ENCODE measurements at places on chromosomes 16 and 17.

DNA sequence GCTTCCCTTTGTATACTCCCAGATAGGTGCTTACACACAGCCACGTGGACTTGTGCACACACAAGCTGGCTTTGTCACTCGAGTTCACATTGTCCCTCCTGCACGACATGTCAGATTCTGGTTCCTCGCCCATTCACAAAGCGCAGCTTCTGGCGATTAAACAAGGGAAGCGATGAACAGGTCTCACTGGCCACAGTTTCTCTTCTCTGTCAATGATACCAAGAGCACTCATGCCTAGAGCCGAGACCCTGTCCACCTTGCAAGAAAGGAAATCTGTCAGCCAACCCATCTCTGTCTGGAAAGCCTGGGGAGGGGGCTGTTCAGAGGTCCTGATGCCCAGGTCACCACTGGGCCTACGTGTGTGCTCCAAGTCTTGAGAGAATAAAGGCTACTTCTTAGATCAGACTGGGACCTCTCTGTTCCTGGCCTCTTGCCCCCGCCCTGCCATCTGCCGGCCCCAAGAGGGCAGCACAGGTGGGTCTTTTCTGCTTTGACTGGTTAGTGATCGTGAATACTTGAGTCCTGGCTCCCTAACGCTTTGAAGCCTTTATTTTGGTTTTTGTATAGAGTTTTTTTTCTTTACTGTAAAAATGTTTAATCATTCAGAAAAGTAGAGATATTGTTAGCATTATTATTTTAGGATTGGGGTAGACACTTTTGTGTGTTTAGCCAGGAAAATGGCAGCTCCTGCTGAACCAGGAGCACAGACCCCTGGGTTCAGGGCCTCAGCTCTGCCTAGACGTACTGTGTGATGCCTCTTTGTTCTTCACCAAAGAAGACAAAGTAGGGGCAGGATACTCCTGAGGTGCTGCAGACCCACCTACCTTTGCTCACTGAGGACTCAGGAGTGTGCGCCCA is 104.7 kb downstream of the MRM1 start:
- DNase-seq, result peak; percentile 55

GRCh38 chr17:58112970-58113631 is 29.9 kb downstream of the DYNLL2 start:
- peak; percentile 86 for DNase-seq

DNA sequence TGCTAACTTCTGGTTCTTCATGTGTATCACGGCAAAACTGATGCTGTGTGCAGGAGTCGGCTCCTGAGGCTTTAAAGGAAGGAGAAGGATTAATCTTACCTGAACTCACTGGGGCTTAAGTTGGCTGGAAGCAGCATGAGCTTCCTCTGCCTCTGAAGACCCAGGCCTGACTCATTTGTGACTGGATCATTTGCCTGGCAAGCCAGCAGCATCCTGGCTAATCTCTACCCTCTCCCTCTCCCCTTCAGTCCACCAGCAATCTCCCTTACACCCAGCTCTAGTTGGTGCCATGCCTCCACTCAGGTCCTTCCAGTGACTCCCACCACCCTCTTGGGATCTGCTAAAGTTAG is 150.3 kb downstream of the IRX3 start:
- DNase-seq, result no peak

GRCh38 chr16:26542198-26542597 is 524.5 kb upstream of the C16orf82 start:
- DNase-seq, result no peak

DNA sequence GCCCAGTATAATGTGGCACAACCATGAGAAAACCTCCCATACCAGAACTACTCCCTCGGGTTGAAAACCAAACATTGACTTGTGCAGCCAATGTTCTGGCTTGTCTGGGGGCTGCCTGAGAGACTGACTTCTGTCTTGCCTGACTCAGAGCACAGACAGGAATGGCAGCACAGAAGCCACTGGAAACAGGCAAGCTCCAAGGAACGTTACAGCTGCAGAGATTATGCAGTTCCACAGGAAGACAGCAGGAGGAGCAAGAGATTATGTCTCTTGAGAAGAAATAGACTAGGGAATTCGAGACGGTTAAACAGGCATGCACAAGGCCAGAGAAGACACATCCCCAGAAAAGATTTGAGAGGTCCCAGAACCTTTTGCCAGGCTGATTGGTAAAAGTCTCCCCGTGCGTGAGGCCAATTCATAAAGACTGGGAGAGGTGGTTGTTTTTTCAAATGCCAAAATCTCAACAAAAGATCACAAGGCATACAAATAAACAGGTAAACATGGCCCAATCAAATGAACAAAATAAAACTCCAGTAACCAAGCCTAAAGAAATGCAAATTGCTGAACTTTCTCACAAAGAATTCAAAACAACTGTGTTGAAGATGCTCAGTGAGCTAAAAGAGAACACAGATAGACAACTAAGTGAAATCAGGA is 90.6 kb upstream of the CDH5 start:
- DNase-seq, result peak; percentile 7

GRCh38 chr17:50833510-50834428 is 1.6 kb upstream of the WFIKKN2 start:
- no peak for DNase-seq

DNA sequence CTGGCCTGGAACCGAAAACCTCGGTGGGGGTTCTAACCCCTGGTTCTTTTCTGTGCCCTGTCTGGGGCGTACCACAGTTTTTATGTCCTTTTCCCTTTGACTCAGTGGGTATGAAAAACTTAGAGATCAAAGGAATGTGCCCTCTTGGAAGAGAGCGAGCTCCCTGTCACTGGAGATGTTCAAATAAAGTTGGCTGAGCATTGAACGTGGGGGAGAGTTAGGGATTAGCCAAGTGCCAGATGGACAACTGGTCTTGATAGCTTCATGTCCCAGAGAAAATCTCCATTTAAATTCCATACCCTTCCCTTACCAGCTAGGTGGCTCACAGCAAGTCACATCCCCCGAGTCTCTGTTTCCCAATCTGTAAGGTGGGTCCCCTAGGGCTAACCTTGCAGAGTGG is 9.5 kb downstream of the ADGRG1 start:
- no peak for DNase-seq

GRCh38 chr16:69320740-69321073 is 9.6 kb downstream of the VPS4A start:
- no peak for DNase-seq

- no peak for DNase-seq
These were observed 8.9 kb upstream of the NME1 start for GRCh38 chr17:51144266-51145022.

- DNase-seq, result no peak
These were observed 292.5 kb downstream of the RBFOX1 start for GRCh38 chr16:7624871-7625766.

DNA sequence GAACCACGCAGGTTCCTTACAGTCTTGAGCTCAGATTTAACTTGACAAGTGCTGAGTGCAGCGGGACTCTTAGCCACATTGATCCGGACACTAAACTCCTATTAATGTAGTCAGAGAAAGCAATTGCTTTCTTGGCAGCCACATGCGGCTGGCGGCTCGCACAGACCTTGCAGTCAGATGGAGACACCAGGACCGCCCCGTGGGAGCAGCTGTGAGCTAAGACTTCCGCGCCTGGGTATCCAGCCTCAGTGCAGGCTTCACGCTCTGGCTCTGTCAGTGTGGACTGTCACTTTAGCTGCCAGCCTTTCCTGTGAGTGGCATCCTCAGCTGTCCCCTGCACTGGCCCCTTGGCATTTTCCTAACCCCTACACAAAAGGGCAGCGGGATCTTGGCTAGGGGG is 80.9 kb upstream of the NLRP1 start:
- DNase-seq, result no peak

DNA sequence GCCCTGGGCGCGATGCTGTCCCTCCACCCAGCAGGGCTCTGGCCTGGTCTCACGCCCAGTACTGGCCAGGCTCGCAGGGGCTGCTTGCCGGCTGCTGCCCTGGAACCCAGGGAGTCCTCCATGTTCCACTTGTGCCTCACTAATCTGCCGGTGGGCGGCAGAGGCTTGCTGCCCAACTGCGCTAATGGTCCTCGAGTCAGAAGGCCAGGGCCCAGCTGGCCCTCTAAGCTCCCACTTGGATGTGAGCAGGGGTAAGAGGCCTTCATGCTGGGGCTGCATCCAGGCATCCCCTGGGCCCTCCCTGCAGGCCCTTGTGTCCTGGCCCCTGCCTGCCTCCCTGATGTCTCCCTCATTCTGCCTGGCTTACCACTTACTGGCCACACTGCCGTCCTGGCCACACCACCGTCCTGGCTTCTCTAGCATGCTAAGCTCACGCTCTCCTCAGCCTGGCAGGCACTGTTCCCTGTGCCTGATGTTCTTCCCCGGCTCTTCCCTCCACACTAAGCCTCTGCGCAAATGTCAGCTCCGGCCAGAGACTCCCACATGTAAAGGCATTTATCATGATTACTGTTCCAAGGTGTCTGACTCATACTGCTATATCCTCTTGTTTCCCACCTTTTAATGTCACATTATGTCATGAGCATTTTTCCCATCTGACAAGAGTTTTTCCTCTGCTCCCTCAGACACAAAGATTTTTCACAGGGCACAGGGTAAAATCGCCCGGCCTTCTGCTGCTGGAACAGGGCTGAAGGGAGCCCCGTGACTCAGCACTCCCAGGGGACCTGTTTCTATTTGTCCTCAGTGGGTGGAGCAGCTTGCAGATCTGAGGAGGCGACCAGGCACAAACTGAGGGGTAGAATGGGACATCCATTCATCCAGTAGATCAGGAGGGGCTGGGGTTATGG is 15.9 kb downstream of the B9D1 start:
- no peak for DNase-seq

DNA sequence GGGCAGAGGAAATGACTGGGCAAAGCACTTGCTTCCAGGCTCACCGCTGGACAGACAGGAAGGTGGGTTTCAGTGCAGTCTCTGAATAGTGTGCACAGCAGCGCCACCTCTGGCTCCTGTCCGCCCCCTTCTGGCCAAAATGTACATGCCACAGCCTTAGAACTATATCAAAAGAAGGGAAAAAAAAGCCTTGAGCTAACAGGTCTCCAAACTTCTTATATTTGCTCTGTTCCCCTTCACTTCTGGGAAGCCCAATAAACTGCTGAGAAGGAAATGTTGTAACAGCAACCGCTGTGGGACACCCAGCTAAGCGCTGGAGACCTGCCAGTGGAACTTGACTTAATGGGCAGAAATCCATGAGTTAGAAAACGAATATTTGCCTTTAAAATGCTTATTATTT is 17.5 kb downstream of the COG7 start:
- DNase-seq, result peak; percentile 70

DNA sequence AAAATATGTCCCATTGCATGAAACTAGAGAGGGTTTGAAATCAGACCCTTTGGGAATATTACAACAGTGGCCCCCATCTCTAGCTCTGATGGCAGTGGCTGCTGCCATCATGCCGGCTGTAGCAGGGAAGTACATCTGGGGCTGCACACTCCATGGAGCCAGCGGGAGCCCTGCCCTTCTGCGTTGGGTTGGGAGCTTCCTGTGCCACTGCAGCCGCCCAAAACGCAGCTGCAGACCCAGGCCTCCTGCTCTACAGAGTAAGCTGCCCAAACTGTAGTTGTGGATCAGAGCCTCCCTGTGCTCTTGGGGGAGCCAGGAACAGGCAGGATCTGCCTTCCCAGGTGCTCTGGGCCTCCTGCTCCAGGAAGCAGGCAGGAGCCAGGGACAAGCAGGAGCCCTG is 450.0 kb downstream of the HS3ST3B1 start:
- no peak for DNase-seq

DNA sequence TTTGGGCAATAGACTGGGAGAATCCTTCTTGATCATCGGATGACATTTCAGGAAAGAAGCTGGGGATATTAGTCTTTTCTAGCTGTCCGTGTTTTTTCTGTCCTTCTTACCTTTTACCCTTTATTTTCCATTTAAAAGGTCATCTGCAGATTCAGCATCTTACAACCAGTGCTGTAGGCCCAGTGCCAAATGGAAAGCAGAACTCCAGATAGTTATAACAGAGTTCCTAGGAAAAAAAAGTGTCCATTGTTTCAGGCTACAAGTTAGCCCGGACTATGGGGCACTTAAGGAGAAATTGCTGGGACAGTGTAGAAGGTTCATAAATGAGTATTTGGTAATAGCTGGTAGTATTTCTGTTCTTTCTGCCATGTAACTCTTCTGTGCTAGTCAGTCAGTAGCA is 28.4 kb downstream of the LDHD start:
- no peak for DNase-seq

GRCh38 chr17:41814195-41814594 is 1.4 kb downstream of the FKBP10 start:
- no peak for DNase-seq

GRCh38 chr17:72359274-72359673 is 238.5 kb downstream of the SOX9 start:
- no peak for DNase-seq

DNA sequence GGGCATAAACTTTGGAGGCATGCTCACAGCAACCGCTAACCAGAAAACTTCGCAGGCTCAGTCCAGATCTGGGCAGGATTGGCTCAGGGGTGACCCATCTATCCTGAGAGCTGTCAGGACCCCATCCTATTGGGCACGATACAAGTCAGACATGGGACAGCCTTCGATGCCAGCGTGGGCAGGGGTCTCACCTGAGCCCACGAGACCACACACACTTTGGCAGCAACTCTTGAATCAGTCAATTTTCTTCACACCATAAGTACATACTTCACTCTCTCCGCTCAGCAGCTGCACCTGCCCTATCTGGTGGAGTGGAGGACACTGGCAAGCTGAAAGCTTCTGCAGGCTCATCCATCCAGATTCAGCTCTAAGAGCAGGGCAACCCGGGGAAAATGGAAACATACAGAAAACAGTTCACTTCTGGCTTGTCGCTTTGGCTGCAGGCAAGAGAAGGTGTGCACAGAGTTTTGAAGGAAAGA is 48.3 kb downstream of the ZFHX3 start:
- DNase-seq, result no peak

GRCh38 chr16:28192806-28193529 is 18.8 kb downstream of the XPO6 start:
- DNase-seq, result peak; percentile 83

DNA sequence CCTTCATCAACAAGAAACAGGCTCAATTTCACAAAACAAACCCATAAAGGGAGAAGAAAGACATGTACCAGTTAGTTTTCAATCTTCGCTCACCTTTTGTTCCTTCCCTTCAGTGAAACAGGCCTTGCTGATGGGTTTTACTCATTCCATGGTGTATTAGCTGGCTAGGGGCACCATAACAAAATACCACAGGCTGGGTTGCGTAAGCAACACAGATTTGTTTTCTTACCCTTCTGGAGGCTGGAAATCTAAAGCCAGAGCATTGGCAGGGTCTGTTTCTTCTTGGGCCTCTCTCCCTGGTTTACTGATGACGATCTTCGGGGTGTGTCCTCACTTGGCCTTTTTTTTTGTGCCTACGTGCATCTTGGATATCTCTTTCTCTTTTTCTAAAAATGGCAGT is 383.4 kb upstream of the RBFOX1 start:
- DNase-seq, result no peak

- no peak for DNase-seq
These were observed 11.8 kb upstream of the FOXK2 start for GRCh38 chr17:82507631-82508175.

GRCh38 chr17:61205931-61206330 is 193.7 kb upstream of the TBX2 start:
- no peak for DNase-seq

GRCh38 chr17:40433551-40434415 is 9.5 kb upstream of the IGFBP4 start:
- DNase-seq, result no peak

GRCh38 chr16:20868890-20869289 is 31.3 kb downstream of the DCUN1D3 start:
- DNase-seq, result no peak

GRCh38 chr17:44308320-44308818 is at the start of gene RUNDC3A:
TSS of gene RUNDC3A (plus strand) at chr17:44308601. CDS start at chr17:44308833, 232 bp downstream.
- DNase-seq, result peak; percentile 89

GRCh38 chr16:3592559-3592958 is 15.4 kb upstream of the NLRC3 start:
- DNase-seq, result no peak
